Mammary epithelial cell (primary cell): ENCODE measurements at places on chromosomes 1 and 21.
A peak's percentile ranks its signal among the peaks of the same experiment; 100 is the strongest.

DNA sequence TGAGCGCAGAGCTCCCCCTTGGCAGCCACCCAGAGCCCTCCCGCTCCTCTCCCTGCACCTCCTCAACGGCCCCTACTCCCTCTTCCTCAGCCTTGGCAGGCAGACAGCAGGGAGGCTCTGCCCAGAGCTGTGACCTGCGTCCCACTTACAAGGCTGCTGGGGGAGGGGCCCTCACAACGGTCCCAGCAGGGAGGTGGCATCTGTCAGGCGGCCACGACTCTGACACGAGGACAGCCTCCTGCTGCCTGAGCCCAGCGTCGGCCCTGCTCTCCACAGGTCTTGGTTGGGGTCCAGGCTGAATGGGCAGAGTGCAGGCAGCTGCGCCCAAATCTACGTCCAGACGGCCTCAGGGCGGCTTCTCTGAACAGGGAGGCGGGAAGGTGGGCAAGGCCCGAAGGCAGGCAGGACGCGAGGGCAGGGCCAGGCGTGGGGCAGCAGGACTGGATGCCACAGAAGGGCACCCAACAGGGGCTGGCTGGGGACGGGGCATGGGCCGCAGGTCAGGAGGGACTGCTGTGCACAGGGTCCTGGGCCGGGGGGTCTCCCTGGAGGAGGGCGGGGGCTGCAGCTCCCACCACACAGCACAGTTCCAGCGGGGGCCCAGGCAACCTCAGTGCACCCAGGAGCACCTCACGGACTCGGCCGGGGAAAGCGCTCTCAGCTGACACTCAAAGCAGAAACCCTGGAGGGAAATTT lies 7.5 kb downstream of the SLC19A1 start:
- no peak for DNase-seq

DNA sequence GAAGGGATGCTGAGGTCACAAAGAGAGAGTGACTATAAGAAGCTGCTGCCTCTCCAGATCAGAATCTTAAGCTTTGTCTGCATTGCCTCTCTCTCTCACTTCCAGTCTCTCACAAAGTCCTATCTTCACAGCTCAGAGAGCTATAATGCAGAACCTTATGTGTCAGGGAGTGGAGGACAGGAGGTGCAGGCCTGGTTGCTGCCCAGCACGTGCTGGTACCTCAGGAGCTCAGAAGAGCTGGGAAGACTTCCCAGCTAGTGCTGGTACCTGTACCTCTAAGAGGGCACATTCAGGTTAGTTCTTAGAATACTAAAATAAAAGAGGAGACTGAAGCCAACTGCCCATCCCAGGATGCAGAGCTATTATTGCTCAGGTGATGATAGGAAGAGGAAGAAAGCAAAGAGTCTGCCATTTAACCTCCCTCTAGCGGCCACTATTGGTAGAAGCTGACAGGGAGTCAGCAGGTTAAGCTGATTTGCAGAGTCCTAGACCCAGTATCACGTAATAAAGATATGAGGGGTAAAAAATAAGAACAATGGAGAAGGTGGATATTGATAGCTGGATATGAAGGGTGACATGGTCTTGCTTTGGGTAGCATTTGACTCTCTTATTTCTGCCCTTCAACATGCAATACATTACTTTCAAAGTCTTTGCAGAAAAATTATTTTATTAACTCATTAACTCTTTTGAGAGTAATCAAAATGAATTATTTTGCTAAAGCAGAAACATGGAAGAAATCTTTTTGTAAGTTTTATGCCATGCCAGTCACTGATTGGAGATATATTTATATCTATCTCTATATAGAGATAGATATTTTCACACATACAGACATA lies 138.1 kb upstream of the HMCN1 start:
- peak; percentile 44 for DNase-seq

DNA sequence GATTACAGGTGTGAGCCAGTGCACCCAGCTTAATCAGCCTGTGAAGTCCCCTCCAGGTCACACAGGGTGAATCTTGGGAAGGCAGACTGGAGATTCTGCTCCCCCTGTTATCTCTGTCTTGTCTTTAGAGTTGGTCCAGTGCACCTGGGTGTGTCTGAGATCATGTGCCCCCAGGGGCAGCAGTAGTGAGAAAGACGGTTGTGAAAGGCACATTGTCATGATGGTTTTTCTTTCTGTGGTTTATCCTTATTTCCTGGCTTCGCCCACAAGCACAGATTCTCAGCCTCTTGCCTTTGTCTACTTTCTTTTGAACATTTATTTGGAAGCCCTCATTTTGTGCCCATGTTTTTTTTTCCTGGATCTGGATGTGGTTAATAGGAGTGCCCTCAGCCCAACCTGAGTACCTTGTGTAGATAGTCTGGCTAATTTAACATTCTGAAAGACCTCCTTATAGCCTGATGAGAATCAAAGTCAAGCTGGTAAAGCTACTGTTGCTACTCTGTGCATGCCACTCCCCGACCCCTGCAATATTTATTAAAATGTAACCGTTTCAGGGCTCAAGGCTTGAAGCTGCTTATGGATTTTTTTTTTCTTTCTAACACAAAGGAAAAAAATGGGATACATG lies 23.7 kb downstream of the UCK2 start:
- DNase-seq, result peak; percentile 92

DNA sequence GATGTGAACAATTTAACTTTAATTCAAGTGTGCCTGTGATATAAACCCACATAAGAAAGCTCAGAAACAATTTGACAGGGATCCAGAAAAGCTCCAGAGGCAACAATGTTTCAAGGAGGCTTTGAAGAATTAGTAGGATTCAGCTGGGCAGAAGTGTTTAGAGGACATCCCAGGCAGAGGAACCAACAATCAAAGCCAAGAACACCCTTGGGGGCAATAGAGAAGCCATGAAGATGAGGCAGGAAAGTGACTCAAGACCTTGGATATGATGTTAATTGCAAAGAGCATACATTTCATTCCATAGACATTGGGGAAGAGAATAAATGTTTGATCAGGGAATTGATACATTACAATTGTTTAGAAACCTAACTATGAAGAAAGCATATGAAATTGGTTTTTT lies 280.3 kb downstream of the LTN1 start:
- DNase-seq, result no peak

- DNase-seq, result peak; percentile 41
These were observed 27.7 kb upstream of the SPOCD1 start for GRCh38 chr1:31843506-31843905.

DNA sequence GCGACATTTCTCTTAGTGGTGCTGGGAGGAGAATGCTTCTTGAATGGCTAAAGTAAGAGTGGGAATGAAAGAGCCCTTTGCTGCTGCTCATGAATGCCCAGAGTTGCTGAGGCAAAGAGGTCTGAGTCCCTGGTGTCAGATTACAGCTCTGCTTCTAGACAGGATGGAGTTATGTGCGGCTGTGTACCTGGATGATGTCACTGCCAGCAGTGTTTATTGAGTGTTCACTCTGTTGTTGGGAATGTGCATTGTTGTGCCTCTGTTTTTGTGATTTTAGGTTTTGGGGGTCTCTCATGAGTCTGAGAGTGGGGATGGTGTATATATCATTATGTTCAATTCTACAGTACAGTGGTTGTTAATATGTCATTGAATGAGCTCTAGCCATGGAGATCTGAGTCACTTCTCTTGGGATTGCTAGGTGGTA lies 2.7 kb downstream of the CDC14A start:
- peak; percentile 80 for DNase-seq

DNA sequence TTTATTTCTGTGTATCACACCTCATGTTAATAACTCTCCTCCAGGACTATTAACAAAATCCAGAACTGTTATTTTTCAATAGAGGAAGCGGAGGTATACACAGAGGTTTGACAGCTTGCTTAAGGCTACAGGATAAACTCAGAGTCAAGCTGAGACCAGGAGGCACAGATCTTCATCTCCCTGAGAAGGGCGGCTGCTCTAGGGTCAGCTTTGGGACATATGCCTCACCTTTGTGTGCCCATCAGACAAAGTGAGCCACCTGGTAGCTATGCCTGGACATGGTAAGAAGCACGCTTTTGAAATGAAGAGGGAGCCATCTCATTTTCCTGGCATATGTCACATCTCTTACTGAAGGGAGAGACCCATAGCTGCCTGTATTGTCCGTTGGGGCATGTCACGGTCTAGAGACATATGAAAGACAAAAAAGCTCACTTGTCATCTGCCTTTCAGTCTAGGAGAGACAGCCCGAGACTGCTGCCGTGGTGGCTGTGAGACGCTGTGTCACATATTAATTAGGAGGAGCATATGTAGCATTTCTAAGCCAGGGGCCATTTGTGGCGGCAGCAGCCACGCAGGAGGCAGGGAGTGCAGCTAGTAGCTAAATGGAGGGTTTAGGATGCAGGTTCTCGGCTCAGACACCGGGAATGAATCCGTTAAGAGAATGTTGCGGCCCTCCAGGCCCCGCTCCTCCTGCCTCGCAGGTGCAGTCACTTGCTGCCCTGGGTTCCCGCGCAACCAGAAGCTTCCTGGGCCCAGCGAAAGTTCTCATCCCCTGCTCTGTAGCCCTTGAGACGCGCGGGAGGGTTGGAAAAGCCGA lies 161.3 kb upstream of the C1orf21 start:
- no peak for DNase-seq

DNA sequence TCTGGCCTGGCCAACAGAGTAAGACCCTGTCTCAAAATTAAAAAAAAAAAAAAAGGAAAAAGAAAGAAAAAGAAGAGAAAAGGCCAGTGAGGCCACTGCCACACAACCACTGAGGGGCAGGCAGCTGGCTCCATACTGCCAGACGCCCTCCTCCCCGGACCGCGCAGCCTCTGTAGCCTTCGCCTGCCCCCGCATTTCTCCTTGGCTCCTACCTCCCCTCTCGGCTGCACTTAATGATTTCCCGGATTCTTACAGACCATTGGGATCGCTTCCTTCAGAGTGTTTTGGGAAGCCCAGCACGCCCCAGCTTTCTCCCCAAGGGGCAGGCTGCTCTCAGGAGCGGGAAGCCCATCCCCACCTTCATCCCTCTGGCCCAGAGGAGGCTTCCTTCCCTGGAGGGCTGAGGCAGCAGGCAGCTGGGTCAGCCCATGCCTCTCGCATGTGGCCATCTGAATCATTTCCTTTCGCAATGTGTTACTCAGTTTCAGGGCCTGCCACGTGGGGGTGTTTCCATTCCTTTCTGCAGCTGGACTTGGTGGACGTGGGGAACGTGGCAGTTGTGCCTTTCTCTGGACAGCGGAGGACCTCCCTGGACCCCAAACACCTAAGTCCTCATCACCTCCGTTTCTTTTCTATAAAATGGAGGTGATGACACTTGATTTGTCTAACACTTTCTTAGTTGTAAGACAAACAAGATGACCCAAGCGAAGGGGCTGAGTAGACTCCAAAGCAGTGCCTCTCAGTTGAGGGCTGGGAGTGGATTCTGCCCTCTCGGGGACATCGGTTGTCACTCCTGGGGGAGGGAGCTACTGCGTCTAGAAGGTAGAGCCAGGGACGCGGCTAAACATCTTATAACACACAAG lies 2.3 kb downstream of the SLC2A5 start:
- DNase-seq, result peak; percentile 86

DNA sequence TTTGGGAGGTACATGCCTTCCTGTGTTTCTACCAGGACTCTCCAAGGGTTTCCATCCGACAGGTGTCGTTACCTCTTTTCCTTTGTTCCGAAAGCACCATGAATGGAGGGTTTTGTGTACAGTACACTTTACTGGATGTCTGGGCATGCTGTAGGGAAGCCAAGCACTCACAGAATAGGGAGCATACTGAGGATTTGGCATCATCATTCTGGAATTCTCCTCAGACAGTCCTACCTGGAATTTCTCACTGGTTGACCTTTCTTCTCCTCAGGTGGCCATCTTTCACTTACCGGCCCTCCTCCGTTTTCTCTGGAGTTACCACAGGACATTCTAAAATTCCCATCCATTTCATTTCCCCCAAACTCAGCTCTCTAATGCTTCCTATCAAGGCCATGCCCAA lies 5.9 kb upstream of the MPL start:
- DNase-seq, result no peak

GRCh38 chr1:64864018-64864940 lies 102.1 kb downstream of the JAK1 start:
- no peak for DNase-seq

GRCh38 chr1:101993710-101994109 lies 3.0 kb downstream of the OLFM3 start:
- no peak for DNase-seq

DNA sequence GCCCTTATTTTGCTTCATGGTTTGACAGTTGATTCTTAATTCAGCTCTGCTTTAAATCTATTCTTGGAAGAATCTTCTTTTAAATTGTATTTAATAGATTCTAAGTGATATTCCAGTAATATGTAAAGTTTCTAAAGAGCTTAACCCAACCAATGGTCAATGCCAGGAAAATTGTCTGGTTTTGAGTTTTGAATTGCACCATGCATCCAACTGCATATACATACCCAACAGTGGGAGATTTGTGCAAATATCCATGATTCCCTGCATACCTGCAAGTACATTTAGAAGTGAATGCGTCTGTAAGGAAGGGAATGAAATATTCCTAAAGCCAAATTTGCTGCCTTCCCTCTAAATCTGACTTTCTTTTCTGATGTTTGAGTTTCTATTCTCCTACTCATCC lies 35.8 kb upstream of the C1orf105 start:
- DNase-seq, result no peak

GRCh38 chr1:32783851-32784250 lies 33.3 kb downstream of the YARS1 start:
- DNase-seq, result no peak

- DNase-seq, result no peak
These were observed 33.8 kb upstream of the SLC30A1 start for GRCh38 chr1:211612786-211613107.

DNA sequence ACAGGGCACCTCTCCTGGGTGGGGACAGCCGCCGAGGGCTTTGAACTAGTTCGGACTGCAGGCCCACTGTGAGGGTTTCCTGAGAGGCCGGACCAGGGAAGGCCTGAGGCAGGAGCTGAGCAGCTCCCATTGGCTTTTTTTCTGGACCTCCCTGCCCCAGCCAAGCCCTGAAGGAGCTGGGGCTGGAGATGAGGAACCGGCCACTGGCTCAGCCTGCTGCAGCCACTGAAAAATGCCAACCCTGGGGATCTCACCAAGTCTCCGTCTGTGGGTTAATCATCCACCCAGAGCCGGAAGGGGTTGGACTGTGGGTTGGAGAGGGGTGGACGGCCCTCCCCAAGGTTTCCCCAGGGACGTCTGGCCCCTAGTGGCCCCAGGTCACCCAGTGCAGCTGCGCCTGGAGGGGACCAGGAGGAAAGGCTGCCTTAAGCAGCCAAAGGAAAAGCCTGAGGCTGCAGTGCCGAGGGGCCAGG lies 2.5 kb downstream of the VWA1 start:
- DNase-seq, result no peak

GRCh38 chr1:192588546-192588945 lies 13.0 kb downstream of the RGS1 start:
- no peak for DNase-seq

DNA sequence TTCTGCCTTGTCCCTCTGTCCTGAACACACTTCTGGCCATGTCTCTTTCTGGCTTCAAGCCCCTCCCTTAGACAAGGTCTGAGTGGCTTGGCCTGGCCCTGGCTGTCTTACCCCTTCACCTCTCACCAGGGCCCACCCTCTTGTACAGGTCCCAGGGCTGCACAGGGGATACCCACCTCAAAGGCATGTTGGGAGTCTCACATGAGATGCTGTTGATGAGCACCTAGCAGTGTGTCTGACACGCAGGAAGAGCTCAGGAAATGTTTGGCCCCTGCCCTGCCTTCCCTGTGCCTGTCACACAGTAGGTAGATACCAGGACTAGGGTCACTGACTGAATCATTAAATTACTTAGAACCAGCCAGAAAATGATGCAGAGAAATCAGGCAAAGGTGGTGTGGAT lies 16.6 kb downstream of the ZNF362 start:
- DNase-seq, result no peak
